ENCODE measurements at places on chromosomes 1 and 21. TPM values are rescaled to one million over a fixed set of nuclear protein-coding genes. Genes with fewer than 3 reads are reported as not detected.
A peak's percentile ranks its signal among the peaks of the same experiment; 100 is the strongest.

PLPPR5 gene
- 0.20 TPM for total RNA-seq

ERG gene
- total RNA-seq, result not detected

DNA sequence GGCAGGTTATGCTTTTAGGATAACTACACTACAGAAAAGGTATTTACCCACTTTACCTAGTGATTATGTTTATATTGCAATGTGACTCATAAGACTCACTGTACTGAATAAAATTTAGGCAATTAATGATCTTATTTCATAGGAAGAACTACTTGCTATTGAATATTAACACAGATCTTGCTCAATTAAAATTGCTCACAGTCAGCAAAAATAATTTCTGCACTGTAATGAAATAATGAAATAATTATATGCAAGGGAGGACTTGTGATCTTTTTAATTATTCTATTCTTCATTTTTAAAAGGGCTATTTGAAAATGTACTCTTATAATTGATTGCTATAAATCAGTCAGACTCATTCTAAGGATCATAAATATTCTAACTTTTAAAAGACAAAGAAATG is 48.0 kb upstream of the FOXD3 start:
- DNase-seq, result no peak

GRCh38 chr1:78834201-78834741 is 172.3 kb downstream of the ADGRL4 start:
- peak; percentile 13 for DNase-seq

Measured in RPMI7951 (cell line).